ENCODE measurements at places on chromosomes 12 and 14.

DNA sequence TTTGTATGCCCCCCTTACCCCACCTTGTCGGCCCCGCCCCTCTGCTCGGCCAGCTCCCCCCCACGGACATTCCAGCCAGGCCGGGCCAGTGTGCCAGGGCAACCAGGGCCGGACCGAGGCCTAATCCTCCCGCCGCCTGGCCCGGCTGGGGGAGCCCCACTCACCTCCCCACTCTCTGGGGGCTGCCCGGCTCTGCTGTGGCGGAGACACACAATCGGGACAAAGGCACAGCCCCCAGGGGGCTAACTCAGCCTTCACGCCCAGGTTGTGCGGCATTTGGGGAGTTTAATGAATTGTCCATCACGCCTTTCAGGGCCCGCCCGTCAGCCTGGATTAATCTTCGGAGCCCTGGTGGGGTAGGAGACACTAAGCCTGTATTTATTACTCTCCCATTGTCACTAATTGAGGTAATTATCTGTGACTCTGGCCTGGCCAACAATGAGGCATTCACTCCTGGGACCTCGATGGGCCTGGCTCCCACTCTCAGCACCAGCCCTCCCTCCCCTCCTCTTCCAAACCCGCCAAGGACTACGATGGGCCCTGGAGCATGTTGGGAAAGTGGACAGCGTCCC lies 8.7 kb downstream of the WNT1 start:
- no peak for DNase-seq

- no peak for DNase-seq
Measured at GRCh38 chr12:14408208-14408607, 42.7 kb downstream of the ATF7IP start.

DNA sequence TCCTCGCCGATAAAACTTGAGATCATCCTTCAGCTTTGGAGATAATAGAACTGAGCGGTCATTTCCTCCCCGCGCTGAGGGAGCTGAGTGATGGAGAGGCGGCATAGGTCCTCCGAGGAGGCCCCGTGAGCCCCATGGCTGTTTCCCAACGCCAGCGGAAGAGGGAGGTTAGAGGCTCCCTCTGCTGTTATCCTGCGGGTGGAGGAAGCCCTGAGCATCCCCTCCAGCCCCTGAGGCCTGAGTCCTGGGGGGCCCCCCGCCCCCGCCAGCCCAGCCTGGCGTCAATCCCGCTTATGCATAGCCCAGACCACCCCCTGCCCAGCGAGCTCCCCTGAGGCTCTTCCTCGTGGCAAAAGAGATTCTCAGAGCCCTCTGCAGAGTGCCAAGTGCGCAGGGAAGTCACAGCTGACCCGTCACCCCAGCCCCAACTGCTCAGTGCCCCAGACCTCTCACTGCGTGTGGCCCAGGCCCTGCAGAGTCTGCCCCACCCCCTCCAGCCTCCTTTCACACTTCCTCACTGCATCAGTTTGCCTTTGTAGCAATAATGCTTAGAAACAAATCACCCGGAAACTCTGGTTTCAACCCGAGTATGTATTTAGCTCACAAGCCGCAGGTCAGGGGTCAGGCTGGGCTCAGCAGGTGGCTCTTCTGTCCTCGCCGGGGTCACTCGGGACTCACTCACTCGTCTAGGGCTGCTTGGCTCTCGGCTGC lies 44.7 kb upstream of the GALNT9 start:
- no peak for DNase-seq

DNA sequence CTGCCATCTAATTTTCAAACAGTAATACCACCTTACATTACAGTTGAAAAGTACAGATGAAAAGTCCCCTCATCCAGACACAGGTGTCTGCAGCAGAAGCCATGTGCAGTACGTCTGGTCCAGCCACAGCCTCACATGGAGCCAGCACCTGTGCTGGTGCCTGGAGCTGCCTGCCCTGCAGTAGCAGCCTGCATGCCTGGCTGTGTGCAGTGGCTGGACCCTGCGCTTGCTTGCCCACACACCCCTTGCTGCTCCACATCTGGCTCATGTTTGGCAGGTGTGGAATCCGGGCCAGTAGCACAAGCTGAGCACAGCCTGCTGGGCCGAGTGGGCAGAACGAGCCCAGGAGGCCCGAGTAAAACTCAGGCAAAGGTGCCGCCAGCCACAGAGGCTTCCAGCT lies 21.8 kb upstream of the CPM start:
- DNase-seq = no peak
